ENCODE measurements at places on chromosomes 5 and 9.

DNA sequence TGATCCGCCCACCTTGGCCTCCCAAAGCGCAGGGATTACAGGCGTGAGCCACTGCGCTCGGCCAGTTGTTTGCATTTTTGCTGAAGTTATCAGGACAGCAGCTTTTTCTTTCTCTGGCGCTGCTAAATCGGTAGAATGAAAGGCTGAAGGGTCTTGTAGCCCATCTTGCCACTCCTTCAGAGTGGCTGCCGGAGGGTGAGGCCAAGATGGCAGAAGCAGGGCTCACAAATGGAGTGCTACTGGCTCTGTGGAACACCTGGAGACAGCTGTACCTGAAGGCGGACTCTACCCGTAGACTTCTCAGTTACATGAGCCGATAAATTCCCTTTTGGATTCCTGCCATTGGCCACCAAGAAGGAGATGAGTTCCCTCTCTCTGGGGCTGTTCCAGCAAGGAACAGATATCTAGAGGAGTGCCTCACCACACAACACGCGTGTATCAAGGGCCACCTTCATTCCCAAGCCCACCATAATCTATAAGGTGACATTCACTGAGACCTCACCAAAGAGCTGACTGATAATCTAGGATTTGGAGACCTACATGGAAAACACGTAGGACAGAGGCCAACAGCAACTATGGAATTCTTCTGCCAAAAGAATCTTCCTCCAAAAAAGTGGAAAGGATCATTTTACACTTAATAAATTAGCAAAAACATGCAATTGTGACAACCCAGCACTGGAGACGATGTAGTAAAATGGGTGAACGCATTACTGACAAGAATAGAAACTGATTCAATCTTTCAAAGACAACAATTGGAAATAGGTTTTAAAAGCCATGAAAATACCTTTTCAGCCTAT lies 21.8 kb downstream of the STK10 start:
- no peak for DNase-seq

DNA sequence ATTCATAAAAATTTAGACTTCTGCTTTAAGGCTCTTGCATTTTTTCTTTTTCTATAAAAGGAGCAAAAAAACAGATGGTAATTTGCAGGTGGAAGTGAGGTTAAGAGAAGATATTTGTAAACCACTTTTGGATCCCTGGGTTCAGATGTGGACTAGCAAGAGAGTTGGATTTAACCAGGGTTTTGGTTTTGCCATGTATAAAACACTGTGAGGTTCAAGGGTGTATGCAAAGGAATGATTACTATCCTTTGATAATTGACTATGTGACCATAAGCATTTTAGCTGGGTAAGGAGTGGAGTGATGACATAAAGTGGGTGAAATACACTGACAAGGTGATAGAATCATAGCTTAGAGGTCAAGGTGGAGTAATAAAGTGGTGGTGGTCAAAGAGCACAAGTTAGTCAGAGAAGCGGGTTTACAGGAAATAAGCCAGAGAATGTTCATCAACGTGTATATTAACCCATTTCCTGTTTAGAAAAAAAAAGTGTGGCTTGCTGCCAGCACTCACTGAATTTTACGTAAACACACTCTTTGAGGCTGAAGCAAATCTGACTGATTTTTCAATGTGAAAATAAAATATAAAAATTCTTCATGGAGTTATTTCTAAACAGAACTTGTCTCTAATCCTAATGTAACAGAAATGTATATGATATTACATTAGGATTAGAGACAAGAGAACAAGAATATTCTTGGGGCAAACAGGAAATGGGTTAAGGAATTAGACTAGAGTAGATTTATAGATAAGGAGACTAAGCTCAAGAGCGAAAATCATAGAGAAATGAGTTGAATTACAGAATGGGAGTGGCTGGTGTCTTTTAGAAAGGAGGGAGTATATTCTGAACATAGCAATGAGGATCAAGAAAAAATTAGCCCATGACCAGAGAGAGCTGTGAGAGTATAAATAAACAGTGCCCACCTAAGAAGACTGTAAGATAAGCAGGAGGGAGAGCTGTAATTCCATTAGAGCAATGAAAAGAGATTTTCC lies 74.5 kb downstream of the CDKN2A start:
- peak; percentile 41 for DNase-seq

DNA sequence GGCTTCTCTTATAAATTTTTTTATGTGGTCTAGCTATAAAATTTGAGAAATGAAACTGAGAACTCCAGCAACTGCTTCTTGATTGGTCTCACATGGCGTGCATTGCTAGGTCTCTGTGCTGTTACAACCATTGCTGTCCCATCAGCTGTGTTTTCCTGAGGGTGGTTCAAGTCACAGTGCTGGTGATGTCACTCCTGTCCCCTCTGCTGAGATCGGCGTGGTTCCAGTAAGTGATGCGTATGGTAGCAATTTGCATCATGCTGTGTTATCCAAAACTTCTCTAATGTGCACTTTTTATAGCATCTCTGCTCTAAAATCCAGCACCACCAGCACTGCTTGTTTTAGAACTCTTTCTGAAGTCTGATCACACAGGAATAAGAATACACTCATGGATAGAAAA lies 112.6 kb upstream of the ZNF608 start:
- DNase-seq, result no peak

GRCh38 chr9:110427497-110428104 lies 89.9 kb upstream of the TXNDC8 start:
- peak; percentile 60 for DNase-seq

All from hematopoietic multipotent progenitor cell treated with erythropoietin and hydrocortisone succinate and interleukin-3 and kit ligand, for 8 days (in vitro differentiated cells).